ENCODE measurements at places on chromosomes 2 and 18. TPM values are rescaled to one million over a fixed set of nuclear protein-coding genes. Genes with fewer than 3 reads are reported as not detected.

- DNase-seq: no peak
Measured at GRCh38 chr2:46493971-46494250, 14.5 kb downstream of the TMEM247 start.

GRCh38 chr18:36176711-36177110, 10.6 kb upstream of the MOCOS start:
- DNase-seq: no peak

DNA sequence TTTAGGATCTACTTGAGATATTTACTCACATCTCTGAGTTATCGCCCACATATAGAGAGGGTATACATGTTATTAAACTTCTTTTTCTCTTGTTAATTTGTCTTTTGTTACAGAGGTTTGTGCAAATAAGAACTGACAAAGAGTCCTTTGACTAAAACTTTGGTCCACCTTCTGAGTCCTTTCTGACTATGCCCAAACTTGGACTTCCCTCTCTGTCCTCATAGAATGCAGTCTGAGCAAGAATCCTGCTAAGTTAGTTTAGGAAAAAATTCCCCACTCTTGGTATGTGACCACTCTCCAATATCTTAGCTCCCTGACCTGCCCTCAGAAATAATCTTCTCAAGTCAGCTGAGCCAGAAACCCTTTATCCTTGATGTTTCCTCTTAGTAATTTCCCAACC, 257.5 kb upstream of the REG3G start:
- no peak for DNase-seq

DNA sequence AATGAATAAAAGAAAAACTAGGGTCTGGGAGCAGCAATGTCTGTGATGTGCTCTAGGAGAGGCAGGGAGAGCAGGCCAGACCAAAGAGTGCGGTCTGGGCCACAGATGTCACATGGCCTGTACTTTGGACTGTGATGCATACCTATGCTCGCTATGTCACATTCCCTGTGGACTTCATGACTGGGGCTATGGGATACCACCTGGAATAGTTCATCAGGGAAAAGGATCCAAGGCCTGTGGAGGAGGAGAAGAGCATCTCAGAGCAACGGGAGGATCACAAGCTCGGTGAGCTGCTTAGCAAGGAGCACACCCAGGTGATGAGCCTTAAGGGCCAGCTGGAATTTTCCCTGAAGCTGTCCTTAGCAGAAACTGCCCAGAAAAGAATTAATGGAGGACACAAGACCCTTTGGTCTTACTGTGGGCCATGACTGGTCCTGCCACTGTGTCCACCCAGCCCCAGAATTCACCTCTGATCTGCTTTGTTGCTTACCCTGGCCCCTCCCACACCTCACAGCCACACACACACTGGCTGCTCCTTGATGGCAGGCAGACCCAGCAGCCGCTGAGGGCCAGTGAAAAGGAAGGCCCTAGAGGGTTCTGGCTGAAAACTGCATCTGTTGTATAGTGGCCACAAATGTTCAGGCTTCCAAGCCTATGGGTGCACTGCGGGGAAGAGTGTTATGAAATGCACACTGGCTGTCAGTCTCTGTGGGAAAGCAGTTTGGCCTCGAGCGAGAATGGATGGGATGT, 25.3 kb upstream of the GCC2 start:
- no peak for DNase-seq

- no peak for DNase-seq
Measured at GRCh38 chr2:216653931-216654365, 20.7 kb downstream of the IGFBP2 start.

DNA sequence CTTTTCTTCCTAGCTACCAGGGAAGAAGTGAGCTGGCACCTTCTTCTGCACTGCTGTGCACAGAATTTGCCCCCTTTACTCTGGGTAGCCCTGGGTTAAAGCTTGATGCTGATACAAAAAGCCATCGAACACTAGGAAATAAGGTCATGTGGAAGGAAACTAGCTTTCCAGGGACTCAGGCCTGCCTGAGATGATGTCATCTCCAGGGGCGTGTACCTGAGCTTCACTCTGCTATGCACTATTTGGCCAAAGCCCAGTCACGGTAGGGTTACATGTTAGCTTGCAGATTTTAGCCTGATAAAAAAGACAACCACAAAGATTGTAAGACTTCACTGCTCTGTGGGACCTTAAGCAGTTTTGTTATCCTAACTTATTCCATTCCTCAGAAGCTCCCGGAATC, 20.4 kb downstream of the EDAR start:
- no peak for DNase-seq

DNA sequence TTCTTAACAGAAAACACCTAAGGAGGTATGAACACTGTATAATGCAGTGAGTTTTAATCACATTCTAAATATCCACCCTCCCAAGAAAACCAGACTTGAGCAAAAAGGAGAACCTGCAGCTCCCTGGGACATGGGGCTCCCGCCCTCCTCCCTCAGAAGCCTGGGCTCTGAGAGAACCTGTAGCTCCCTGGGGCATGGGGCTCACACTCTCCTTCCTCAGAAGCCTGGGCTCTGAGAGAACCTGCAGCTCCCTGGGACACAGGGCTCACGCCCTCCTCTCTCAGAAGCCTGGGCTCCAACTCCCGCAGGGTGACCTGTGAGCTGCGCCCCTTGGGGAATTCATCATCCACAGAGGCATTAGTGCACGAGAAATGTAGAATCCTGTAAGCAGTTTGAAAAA, 222.9 kb downstream of the SNTG2 start:
- no peak for DNase-seq

DNA sequence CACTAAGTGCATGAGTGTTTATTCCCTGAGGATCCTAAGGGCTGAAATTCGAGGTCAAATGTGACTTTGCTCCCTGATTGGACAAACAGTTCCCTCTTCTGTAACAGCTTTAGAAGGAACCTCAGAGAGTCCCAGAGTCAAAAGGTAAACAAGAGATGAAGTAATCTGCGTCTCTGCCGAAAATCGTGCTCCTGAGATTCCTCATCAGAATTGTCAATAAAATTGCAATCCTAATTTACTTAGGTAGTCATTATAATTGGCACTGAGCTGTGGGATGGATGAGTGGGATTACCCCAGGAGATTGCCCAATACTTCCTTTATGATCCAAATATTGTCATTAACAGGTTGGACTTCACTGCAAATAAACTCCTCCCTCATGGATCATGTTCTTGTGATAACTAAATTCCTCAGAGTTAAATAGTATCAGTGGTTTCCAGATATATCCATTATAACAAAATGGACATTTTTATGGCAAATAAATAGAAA, 907 bp upstream of the SUCLG1 start:
- DNase-seq: no peak

DNA sequence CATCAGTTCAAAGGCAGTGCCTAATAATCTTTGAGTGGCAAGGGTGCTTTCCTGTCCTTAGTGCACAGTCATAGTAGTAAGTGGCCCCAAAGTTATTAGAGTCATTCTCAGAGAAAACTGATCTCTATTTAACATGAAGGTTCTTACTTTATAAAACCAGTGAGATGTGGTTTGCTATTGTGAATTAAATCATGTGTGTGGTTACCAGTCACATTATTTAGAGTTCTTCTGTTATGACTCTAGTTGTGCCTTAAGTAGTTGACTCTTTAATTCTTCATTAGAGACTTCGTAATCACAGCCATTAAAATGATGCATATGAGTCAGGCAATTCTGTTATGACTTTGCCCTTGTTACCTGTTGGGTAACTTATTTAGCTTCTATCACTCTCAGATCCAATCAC, 1392.9 kb upstream of the ACVR2A start:
- no peak for DNase-seq

DNA sequence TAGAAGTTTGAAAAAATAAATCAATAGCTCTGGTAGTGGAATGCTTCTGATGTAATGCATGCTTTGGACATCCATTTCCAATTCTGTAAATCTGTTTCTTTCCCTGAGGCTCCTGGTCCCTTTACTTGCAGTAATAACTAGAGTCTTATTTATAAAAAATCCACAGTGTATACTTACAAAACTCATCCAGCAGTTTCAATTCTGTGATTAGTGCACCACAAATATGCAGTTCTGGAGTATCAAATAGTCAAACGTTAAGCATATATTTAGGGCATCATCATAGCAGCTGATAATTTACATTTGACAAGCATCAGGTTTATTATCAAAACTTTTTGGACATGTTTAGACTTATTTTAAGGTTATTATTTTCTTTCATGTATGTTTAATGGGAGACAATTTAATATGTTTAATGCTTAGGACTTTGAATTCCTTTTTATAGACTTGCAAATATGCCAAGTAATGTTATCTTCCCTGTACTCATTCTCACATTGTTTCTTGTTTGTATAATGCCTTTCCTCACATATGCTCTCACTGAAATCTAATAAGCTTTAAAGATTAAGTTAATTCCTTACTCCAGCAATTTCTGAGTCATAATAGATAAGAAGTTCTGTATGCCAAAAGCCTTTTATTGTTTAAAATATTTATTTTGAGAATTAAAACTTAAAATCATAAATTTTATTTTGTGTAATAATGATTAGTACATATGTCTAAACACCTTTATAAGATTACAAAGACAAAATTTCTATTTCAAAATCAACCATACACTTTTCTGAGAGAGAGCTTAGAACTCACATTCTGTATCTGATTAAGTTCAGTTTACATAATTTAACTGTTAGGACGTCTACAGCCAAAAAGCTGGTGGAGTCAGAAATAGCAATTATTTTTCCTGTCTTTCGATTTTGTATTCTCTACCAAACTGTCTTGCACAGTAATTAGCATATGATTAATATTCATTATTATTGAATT, 341.5 kb upstream of the TMEFF2 start:
- no peak for DNase-seq

- DNase-seq: no peak
Measured at GRCh38 chr2:73588177-73588576, 54.0 kb downstream of the NAT8 start.

- DNase-seq: no peak
Measured at GRCh38 chr2:6068429-6068828, 376.2 kb downstream of the SOX11 start.

GRCh38 chr2:231415029-231415428, 19.5 kb downstream of the B3GNT7 start:
- DNase-seq: no peak

DNA sequence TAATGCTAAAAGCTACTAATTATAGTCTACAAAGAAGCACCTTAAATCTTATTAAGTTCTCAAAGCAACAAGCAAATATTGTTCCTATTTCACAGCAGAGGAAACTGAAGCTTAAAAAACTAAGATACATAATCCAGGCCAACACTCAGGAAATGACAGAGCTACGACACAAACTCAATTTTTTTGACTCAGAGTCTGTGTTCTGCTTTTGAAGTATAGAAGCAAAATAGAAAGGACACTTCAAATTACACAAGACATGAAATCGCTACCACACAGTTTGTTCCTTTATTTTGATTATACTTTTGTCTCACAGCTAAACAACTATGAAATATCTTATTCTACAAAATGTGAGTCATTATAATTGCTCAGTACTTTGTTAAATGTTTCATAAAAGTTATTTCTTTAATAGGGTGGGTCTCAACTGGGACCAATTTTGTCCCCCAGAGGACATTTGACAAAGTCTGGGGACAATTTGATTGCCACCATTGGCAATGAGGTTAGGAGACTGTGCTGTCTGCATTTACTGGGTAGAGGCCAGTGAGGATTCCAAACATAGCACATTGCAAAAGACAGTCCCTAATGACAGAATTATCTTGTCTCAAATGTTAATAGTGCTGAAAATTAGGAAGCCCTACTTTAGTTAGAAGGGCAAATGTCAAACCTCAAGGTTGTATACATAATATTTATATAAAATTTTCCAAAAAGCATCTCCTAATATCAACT, 101.5 kb upstream of the GRB14 start:
- no peak for DNase-seq

GRCh38 chr2:47771211-47771610, 11.7 kb upstream of the MSH6 start:
- peak; percentile 28 for DNase-seq

GRCh38 chr2:227349989-227350612, 25.1 kb downstream of the MFF start:
- DNase-seq: no peak

- DNase-seq: no peak
Measured at GRCh38 chr2:66813976-66814375, 379.1 kb downstream of the MEIS1 start.

DNA sequence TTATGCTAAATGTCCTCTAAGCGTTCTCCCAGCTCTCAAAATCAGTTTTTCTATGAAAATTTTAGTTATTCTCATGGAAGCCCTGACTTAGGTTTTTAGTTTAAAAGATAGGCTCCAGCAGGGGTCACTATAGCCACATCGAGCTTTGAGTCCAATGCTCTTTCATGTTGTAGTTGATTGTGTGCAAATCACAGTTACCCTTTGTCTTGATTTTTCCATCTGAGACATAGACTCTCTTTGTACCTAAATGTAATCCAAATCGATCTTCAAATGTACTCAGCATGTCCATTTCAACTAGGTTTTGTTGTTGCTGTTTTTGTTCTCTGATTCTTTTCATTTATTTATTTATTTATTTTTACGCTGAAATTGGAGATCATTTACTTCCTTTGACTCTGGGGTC, 26.4 kb upstream of the MSTN start:
- peak; percentile 71 for DNase-seq

GRCh38 chr18:44884431-44884830, 203.7 kb downstream of the SETBP1 start:
- no peak for DNase-seq

DNA sequence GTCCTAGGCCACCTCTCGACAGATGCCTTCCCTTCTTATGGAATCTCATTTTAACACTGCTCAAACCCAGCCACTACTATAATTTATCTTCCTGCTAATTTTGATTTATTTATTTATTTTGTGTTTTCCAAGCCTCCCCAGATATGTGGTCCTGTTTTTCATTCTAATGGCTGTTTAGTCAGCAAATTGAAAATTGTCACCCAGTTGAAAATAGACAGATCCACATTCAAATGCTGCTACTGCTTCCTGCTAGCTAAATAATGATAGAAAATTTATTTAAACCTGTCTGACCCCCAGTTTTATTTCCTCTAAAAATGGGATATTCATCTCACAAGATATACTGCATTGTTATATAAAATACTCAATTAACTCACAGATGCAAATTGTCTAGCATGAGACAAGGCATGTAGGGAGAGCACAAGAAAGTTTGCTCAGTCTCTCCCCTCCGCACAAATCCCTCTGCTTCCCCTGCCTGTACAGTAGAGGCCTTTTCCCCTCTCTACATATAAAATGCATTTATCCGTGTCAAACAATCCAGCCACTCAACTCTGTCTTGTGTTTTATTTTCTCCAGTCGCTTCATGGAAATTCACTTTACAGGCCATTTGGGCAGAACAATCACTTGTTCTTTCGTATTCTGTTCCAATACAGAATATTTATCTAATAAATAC, 389.9 kb downstream of the SOX11 start:
- DNase-seq: no peak

SLC9A4 gene
- not detected for total RNA-seq

QPCT gene
- 311 TPM for total RNA-seq

MC5R gene
- total RNA-seq: not detected

C2orf15 gene
- 0.27 TPM for total RNA-seq

VWA3B gene
- total RNA-seq: not detected

SERPINB10 gene
- not detected for total RNA-seq

SERPINB2 gene
- 100 TPM for total RNA-seq

PTPRN gene
- 11.3 TPM for total RNA-seq

IMPACT gene
- total RNA-seq: 24.9 TPM

OTX1 gene
- total RNA-seq: 0.58 TPM

TRIM54 gene
- not detected for total RNA-seq

ARHGEF4 gene
- total RNA-seq: 4.2 TPM

Data from NCI-H460 (cell line).